ENCODE measurements at places on chromosomes 1 and 21.

DNA sequence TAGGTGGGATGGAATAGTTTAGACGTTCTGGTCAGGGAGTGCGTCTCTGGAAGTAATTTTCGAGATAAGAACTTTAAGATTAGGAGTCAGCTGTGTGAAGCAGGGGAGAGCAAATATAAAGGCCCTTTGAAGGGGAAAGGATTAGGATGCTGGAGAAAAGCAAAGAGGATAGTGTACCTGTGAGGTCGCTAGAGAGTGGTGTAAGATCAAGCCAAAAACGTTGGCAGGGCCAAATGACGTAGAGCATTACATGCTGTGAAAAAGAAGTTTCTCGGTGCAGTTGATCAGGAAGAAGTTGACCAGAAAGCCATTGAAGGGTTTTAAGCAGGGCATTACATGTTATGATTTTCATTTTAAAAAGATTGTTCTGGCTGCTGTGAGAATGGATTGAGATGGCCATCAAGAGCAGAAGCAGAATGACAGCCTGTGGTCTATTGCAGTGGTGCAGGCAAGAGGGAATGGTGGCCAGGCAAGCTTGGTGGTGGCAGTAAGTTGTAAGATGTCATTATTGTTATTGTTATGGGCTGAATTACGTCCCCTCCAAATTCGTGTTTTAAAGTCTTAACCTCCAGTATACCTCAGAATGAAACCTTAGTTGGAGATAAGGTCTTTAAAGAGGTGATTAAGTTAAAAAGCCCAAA is 113.6 kb upstream of the KIF26B start:
- no peak for DNase-seq

- no peak for DNase-seq
Measured at GRCh38 chr1:86271046-86271445, 114.5 kb upstream of the COL24A1 start.

- peak; percentile 89 for DNase-seq
Measured at GRCh38 chr1:183593356-183593755, 3.1 kb upstream of the NCF2 start.

DNA sequence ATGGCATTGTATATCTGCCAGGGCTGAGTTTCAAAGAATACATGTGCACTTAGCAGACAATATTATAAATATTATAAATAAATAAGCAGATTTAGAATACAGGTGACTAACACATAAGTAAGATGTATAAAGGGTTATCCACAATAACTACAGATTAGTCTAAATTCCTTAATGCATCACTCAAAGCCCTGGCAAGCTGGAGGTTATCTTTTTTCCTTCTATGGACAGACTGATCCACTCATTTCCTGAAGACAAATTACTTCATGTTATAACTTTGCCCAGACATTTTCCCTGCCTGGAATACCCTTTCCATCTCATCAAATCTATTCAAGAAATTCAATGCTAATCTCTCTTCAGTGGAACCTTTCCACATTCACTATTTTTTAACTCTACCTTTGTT is 38.8 kb downstream of the LUZP1 start:
- DNase-seq, result no peak

- DNase-seq, result no peak
Measured at GRCh38 chr1:162275622-162276175, 101.0 kb downstream of the SPATA46 start.

GRCh38 chr1:33188572-33189275 is 6.9 kb upstream of the TRIM62 start:
- DNase-seq, result no peak

DNA sequence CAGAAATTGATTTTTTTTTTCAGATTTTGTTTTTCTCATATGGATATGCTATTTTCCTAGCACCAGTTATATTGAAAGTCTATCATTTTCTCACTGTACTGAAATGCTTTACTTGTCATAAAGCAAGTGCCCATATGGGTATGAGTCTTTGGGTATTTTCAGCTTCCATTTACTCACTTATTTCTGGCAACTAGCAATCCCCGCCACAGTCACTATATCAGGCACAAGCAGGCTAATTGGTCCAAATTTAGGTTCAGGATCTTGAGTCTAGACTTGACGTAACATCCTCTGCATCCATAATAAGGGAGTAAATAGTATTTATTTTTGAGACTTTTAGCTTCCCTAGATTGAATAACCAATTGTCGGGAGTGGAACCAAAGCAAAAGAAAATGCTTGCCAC is 2.1 kb downstream of the OR10X1 start:
- DNase-seq, result no peak

GRCh38 chr1:73771396-73771795 is 426.6 kb downstream of the LRRIQ3 start:
- DNase-seq, result no peak

DNA sequence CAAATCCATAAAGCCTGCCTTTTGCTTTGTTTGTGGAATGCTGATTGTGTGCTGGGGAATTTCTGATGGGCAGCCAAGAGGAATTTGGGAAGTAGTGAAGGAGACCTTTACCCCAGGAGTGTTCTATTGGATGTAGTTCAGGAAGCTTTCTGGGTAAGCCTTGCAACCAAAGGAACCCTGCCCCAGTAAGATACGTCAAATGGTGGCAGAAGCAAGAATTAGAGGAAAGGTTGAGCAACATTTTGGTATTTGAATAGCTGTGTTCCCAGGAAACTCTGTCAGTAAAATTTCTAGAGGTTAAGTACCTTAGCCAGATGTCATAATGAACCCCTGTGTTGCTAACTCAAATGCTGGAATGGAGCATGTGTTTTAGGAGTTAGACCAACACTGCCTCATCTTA is 6.4 kb downstream of the MGST3 start:
- no peak for DNase-seq

- no peak for DNase-seq
Measured at GRCh38 chr1:69401879-69402278, 165.8 kb upstream of the LRRC7 start.

GRCh38 chr1:20409012-20409411 is 77.0 kb downstream of the CAMK2N1 start:
- DNase-seq, result no peak

GRCh38 chr1:229781453-229781852 is 155.4 kb downstream of the URB2 start:
- no peak for DNase-seq

- no peak for DNase-seq
Measured at GRCh38 chr1:56827711-56828110, 8.5 kb upstream of the FYB2 start.

DNA sequence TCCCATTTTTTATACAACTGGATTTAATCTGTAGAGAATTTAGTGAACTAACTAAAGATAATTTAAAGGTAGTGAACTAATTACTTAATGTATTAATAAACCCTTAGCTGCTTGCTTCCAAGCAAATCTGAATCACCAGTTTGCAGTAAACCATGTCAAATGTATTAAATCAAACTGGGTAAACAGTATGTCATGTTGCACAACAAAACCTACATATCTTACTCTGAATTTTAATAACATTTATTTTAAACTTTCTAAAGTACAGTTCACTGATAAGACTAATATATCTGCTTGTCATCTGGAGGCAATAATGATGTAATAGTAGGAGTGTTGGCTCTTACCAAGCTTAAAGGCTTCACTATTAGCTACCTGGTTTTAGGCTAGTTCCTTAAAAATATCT is 52.5 kb upstream of the SCYL3 start:
- no peak for DNase-seq

GRCh38 chr1:93681989-93682412 is 364 bp upstream of the BCAR3 start:
- no peak for DNase-seq

- peak; percentile 96 for DNase-seq
Measured at GRCh38 chr1:224497714-224498573, 63.3 kb upstream of the WDR26 start.

DNA sequence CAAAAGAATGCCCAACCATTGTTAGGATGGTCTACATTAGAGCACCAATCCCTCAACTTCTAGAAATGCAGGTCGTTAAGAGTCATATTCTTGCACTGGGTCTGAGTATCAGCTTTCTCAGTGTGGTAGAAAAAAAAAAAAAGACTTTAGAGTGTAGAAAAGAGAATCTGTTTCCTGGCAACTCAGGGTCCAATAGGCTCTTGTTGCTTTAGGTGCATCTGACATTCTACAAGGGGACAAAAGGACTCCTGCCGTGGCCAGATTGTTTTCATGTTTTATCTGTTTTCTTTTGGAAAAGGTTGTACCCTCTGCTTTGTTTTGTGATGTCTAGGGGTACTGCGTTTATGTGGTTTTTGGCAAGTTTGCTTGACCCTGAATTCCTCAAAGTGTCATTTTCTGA is 105.4 kb upstream of the KCNK2 start:
- DNase-seq, result no peak
